ENCODE measurements at places on chromosomes 11 and 22. TPM values are rescaled to one million over a fixed set of nuclear protein-coding genes. Genes with fewer than 3 reads are reported as not detected.
A peak's percentile ranks its signal among the peaks of the same experiment; 100 is the strongest.

Gene APOBEC3G
- polyA plus RNA-seq: 50.7 TPM

Gene ACRV1
- polyA plus RNA-seq: not detected

GRCh38 chr11:134226806-134227325 is 2.4 kb downstream of the VPS26B start:
- DNase-seq: no peak

DNA sequence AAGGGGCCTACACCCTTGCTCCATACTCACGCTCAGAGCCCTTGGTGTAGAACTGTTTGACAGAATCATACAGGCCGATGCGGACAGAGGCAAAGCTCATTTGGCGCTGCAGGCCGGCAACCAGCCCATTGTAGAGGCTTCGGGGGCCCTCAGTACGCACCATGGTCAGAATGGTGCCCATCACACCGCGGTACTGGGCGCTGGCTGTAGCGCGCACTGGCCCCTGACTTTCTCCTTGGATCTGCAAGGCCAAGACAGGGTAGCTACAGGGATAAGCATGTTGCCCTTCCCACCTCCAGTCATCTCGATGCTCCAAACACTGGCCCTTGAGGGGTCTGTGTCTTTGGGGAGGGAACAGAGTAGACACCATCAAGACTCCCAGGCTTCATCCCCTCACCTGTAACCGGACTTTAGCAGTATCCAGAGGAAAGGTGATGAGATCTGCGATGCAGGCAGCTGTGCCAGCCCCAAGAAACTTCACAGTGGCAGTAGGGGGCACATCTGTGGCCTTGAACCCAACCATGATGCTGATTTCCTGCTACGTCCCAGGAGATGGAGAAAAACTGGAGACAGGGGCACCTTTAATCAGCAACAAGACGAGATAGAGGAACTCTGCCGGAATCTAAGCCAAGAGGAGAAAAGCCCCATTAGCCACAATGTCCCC is 4.7 kb downstream of the UCP2 start:
- no peak for DNase-seq

DNA sequence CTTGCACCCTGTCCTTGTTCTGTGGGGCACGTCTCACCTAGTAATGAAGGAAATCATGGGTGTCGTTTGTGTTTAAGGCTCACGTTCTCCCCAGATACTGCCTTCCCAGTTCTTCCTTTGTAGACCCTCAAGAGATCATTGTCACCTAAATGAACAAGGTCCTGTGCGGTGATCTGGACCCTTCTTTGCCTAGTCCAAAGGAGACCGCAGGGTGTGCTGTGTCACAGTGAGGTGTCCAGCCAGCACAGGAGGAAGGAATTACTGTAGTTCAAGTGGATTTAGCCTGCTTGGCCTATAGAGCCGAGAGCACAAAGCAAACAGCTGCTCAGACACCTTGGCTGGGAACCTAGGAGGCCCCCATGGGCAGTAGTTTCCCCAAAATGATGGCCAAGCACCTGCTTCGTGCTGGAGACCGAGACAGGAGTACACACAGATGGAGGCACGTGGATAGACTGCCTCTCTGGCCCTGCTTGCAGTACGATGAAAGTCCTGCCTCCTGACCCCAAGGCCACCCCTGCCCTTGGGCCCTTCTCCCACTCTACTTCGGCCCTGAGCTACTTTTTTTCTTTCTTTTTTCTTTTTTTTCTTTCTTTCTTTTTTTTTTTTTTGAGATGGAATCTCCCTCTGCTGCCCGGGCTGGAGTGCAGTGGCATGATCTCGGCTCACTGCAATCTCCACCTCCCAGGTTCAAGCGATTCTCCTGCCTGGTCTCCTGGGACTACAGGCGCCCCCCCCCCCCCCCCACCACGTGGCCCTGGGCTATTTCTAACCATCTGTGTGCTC is 19.4 kb upstream of the PPFIA1 start:
- no peak for DNase-seq

- DNase-seq: peak; percentile 89
Observed at GRCh38 chr11:67045314-67045713, 11.3 kb upstream of the RHOD start.

Gene OR52E5
- not detected for polyA plus RNA-seq

GRCh38 chr11:130179396-130180306 is 20.1 kb downstream of the ST14 start:
- DNase-seq: no peak

Gene TMEM109
- 35.0 TPM for polyA plus RNA-seq

All from mammary epithelial cell (primary cell).